NCI-H2081 (cell line): ENCODE measurements at places on chromosomes 1 and 21.

DNA sequence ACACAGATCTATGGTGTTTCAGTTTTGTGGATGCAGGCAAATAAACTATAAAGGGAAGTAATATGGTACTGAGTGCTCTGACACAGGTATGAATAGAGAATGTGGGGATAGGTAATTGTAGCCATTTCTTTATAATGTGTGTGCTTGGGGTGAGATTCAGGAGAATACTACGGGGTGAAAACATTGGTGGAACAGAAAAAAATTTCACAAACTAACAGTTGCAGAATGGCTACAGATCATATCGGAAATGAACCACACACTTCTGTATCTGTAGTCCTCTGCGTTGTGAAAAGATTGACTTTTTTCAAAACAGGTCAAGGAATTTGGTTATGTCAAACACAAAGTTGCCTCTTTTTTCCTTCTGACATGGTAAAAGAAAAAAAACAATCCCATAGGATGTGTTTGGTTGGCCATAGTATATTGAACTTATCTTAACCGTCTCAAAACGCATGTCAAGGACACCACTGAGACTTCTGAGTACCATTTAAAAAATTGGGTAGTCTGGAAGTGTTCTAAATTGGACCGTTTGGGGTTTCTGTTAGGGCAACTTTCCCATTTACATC is 1.1 kb upstream of the CDC73 start:
- DNase-seq = no peak

DNA sequence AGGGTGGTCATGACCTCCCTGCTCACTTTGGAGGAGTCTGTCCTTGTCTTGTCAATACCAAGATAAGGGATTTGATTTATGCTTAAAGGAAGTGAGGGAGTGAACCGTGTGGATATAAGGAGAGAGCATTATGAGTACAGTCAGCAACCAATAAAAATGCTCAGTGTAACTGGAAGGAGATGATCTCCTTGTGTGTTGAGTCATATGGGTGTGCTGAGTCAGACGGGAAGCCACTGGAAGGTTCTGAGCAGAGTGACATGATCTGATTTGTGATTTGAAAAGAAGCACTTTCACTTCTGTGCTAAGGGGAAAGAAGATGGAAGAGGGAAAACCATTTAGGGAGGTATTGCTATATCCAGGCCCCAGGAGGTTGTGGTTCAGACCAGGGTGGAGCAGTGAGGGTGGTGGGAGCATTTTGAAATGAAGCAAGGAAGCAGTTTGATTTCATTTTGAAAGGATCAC is 2.5 kb upstream of the BCL10 start:
- DNase-seq = no peak

DNA sequence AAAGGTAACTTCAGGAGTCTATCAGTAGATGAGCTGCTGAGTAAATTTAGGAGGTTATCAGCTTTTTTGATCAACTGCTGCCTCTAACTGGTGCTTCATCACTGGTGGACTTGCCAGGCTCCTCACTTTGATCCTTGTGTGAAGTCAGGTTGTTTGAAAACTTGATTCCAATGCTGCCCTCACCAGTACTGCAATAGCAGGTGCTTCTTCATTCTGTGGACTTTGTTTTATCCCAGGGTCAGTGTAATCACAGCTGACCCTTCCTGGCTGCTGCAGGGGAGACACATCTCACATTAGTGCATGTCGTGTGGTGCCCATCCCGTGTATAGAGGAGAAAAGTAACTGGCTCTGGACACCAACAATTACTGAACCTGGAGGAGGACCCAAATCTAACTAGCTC is 20.0 kb upstream of the KIAA1614 start:
- no peak for DNase-seq

GRCh38 chr1:183103577-183103976 is 80.4 kb downstream of the LAMC1 start:
- no peak for DNase-seq

- no peak for DNase-seq
Measured at GRCh38 chr1:156898161-156898566, 4.6 kb downstream of the PEAR1 start.

- DNase-seq = no peak
Measured at GRCh38 chr1:226588484-226588883, 39.9 kb downstream of the STUM start.

- no peak for DNase-seq
Measured at GRCh38 chr1:87930796-87931195, 602.1 kb downstream of the LMO4 start.

DNA sequence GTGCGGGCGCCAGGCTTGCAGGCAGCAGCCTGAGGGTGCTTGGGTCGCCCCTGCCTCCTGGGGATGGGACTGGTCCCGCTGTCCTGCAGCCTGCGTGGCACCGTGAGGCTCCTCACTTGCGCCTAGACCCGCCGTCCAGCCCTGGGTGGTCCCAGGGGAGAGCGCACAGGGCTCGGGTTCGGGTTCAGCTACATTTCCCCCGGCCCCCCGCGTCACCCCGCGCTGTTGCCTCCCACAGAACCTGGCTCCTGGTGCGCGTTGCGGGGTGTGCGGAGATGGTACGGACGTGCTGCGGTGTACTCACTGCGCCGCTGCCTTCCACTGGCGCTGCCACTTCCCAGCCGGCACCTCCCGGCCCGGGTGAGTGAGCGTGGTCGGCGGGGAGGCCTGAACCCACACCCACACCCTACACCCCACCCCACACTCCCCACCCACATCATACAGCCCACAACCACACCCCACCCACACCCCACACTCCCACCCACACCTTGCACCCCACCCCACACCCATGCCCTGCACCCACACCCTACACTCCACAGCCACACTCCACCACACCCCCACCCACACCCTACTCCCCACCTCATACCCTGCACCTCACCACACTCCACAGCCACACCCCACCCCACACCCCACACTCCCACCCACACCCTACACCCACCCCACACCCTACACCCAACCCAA is 6.2 kb upstream of the PFKL start:
- no peak for DNase-seq

GRCh38 chr1:197944485-197944884 is 27.3 kb downstream of the LHX9 start:
- DNase-seq = no peak

DNA sequence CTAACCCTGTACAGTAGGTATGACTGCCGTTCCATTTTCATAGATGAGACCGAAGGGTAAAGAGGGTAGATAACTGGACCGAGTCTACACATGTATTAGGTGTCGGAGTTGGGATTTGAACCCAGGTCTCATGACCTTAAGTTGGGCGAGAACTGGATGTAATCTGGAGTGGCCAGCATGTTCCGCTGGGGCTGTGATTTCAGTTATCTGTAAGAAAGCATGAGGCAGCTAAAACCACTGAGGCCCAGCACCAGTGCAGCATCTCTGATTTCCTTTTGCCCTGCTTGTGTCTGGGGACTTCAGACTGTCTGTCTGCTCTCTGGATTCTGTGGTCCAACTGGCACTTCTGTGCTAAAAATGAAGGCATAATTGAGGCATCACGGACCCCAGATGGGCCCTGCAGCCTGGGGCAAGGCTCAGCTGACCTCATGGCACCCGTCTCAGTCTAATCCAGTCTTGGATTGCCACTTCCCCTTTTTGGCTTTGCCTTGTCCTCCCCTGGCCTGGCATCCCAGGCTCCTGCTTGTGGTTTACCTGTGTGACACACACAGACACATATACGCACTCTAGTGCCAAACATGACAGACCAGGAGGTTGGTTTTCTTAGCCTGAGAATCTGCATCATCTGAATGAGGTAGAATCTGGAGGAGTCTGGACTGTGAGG is 180.2 kb downstream of the KIF26B start:
- DNase-seq = no peak

DNA sequence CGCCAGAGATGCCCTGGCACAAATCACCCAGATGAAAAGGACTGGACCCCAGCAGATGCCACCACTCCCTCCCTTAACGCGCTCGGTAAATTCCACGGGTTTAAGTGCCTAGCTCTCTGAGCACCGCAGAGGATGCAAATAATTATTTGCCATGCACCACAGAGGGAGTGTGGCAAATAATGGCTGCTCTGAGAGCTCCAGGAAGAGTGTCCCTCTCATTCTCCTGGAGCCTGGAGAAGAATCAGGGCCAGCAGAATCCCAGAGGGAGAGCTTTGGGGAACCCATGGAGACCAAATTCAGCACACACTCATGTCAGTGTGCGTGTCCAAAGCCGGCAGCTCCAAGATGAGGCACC is 667 bp downstream of the HHIPL2 start:
- no peak for DNase-seq

DNA sequence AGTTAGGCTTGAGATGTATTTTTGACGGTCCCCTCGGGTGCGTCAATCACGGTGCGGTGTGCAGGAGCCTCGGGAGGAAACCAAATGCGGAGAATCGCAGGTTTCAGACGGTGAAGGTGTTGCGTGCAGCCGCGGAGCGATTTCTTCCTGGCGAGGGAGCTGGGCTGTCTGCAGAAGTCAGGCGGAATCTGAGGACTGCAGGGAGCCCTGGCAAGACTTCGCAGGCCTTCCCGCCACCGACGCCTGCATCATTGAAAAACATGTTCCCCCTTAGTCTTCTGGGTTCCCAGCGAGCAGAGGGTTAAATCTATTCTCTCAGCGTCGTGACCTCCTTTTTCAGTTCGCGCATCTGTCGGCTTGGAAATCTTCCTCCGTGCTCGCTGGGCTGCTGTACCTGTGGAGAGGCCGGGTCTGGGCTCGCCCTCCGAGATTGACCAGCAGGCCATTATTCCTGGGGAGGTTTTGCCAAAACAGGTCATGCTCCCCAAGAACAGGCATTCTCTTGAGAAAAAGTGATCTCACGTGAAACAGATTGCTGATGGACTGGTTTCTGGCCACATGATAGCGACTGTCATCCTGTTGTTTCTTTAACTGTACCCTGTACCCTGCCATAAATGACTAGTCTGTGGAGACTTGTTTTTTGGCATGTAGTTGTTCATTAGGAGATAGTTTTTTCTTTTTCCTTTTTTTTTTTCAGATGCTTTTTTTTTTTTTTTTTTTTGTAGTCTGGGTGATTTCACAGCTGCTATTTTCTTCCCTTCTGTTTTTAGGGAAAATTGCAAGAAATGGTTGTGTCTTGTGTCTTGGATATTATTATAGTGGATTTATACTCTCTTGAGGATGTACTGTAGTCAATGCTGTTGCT is 894 bp downstream of the EPB41 start:
- DNase-seq = peak; percentile 64

GRCh38 chr1:153688276-153688675 is 9.8 kb downstream of the NPR1 start:
- DNase-seq = no peak

DNA sequence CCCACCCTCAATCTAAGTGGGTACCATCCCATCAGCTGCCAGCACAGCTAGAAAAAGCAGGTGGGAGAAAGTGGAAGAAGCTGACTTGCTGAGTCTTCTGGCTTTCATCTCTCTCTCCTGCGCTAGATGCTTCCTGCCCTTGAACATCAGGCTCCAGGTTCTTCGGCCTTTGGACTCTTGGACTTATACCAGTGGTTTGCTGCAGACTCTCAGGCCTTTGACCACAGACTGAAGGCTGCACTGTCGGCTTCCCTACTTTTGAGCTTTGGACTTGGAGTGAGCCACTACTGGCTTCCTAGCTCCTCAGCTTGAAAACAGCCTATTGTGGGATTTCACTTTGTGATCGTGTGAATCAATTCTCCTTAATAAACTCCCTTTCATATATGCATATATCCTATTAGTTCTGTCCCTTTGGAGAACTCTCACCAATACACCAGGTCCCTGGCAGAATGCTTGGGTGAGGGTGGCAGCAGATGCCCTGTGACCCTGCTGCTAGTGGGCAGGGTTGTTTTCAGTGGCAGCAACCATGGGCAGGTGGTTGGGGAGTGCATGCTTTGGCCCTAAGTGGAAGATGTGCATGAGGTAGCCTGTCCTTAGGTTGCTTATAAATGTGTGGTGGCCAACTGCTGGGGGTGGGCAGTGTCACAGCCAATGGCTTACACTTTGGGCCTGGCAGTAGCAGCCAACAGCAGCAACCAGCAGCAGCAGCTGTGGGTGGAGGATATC is 10.8 kb upstream of the ADAM30 start:
- no peak for DNase-seq
